CD4-positive, alpha-beta T cell treated with Interleukin-17A for 1 hour (primary cell): ENCODE measurements at places on chromosomes 1 and 21.

DNA sequence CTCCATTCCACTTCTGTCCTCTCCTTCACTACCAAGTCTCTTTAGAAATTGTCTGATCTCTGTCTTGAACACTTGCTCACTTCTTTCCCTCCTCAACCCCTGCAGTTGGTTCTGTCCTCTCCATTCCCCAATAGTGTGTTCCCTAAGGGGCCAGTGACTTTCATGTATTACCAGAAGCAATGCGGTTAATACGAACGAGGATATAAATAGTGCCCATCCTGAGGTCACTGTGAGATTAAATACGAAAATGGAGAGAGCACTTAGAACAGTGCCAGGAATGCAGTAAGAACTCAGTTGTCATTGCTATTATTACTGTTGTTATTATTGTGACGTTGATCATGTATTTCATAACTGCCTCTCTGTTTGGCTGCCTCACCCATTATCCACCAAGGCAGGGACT lies 53.0 kb upstream of the ARTN start:
- DNase-seq: no peak

- no peak for DNase-seq
Observed at GRCh38 chr1:209349363-209350308, 233.9 kb upstream of the CAMK1G start.

DNA sequence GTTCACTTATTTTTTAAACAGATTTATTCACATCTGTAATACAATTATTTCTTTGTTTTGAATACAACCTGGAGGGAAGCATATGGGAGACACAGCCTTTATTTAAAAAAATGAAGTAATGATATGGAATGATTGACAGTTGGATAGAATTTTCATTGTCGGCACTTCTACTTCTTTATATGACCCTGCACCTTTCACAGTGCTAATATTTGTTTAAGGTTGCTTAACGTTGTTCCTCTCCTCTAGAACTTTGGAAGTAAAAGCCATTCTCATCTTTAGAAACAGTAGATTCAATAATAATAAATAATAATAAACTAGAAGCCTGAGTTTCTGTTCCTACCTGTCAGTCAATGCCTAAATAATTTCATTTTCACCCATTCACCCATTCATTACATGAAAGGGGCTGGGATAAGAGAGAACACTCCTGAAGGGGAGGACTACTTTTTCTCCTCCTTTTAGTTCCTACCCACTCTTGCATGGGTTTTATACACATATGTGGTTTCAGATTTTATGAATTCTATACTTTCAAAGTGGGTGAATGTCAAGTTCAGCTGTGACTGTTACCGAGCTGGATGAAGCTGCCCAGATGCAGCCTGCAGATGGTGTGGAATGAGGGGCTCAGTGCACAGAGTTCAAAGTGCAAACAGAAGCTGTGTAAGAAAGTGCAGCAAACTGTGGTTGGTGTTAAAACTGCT lies 9.4 kb downstream of the RUNX1 start:
- no peak for DNase-seq

GRCh38 chr1:225483818-225484656 lies 56.2 kb upstream of the LBR start:
- DNase-seq: no peak

DNA sequence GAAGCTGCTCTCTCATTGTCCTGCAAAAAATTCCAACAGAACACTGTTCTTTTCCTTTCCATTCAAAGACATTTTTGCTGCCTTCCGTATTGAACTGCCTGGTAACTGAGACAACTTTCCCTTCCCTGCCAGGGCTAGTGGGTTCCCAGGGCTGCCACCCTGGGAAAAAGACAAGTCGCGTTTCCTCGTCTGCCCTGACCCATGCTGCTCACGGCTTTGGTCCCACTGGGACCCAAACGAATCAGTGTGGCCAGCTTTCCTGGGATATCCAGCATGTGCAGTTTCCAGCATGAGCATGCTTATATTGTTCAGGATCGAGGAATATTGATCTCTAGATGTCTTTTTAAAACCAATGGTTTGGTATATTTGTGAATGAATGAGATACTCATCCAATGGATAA lies 18.2 kb downstream of the SOX13 start:
- DNase-seq: no peak

DNA sequence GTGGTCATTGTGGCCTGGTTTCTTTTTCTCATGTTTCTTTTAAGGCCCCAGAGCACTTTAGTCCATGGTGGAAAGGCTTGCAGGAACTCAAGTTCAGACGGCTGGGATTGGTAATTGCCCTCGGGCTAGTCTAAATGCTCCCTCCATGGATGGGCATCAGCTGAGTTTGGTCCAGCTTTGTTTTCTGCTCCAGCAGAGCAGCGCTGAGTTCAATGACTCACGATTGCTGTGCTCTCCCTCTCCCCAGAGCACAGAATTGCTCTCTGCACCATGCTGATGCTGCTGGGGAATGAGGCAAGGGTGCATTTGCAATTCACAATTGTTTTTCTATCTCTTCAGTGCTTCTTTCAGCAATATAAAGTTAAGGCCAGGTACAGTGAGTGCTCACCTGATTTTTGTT lies 1.8 kb upstream of the OR2T6 start:
- DNase-seq: no peak

- DNase-seq: peak; percentile 44
Observed at GRCh38 chr1:228735871-228736586, 750 bp downstream of the RHOU start.

DNA sequence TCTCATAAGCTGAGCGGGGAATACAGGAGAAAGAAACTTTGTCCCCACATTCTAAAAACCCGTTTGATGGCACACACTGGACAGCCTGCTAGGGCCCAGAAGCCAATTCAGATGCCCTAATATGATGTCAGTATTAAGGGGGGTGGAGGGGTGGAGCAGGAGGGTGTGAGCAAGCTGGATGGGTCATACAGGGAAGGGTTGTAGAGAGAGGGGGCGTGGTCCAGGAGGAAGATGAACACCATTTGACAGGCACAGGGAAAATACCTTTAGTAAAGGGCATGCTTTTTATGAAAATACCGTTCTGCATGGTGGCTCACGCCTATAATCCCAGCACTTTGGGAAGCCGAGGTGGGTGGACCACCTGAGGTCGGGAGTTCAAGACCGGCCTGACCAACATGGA lies 6.0 kb downstream of the TARS2 start:
- DNase-seq: no peak

DNA sequence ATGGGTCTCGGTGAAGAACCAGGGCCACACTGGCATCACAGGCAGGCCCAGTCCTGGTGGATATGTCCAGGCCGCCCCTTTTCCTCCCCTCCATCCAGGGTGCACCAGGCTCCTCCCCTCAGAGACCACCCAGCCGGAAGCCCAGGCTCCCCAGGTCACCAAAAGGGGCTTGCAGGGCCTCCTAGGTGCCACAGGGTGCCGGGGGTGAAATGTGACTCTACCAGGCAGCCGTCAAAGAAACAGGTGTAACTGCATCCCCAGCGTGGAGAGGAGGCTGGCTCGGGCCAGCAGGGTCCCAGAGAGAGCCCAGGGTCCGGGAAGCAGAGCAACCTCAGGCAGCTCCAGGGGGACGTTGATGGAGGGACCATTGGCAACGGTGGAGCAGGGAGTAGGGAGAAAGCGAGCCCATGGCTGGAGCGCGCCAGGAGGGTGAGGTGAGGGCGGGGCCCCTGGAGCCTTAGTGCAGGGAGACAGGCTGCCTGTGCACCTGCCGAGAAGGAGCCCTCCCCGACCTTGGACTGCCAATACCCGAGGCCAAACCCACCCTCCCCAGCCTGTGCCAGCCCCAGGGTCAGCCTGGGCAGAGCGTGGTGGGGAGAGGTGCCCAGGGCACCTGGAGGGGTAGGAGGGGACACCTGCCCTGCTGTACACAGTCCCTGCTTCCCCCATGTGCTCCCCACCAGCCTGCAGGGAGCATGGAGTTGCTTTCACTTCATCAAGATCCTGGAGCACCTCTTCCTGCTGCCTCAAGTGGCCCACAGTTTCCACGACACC lies 48.3 kb upstream of the POFUT2 start:
- DNase-seq: no peak

- DNase-seq: no peak
Observed at GRCh38 chr1:13623021-13623637, 39.5 kb downstream of the PDPN start.

- DNase-seq: peak; percentile 32
Observed at GRCh38 chr1:16727190-16728111, 12.9 kb upstream of the RNU1-4 start.

- peak; percentile 74 for DNase-seq
Observed at GRCh38 chr1:205774198-205775014, 876 bp downstream of the RAB29 start.

DNA sequence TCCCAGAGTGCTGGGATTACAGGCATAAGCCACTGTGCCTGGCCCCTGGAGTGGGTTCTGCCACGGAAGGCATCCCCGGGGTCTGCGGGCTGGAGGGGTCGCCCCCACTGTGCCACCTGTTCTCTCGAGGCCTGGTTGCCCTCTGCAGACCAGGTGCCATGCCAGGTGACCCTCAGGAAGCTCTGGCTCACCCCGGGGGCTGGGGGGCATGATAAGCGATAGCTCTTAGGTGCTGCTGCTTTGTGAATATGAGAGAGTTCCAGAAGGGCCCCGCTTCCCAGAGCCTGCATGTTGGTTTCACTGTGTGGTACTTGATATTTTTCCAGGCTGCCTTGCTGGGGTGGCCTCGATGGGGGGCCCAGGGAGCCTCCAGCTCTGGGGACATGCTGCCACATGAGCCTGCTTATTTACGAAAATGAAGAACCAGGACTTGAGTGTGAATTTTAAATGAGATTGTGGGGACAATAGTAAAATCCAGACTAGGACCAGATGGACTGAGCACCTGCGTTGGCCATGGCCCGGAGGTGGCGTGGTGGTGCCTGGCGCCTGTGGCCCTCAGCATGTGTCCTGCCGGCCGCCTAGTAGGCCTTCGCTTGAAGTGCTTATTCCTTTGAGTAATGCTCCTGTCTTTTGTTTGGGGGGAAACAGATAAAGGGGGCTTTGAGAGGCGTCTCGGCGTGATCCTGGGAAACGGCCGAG lies 7.3 kb downstream of the SKI start:
- DNase-seq: no peak

GRCh38 chr1:205530116-205530515 lies 25.6 kb downstream of the CDK18 start:
- no peak for DNase-seq

DNA sequence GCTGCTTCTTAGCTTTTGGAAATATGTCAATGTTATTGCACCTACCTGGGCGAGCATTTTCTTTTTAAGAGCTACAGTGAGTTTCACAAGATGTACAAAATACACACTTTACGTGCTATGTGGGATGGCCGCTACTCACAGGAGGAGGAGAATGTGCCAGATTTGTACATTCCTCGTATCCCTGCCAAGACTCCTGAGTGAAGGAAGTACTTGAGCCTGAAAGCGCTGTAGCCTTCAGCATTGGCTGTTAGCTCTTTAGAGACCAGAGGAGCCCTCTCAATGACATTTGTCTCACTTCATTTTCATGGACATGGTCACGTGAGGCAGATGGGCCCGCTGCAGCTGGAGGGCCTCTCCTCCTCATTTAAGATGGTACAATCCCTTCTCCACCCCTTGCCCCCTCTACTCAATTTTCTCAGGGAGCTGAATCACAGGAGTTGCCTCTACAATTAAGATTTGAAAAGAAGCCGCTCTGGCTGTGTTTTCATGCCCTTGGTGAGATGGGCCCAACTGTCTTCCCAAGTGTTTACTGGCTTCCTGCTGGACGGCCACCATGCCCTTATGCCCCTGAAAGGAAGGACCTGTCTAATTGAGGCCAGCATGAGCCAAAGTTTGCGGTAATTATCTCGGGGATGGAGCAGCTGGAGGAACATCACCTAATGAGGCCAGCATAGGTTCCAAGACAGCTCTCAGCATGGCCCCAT lies 442.6 kb downstream of the PRDM2 start:
- no peak for DNase-seq

- no peak for DNase-seq
Observed at GRCh38 chr21:37704751-37705150, 211.5 kb downstream of the KCNJ6 start.

- DNase-seq: no peak
Observed at GRCh38 chr1:232413674-232414073, 216.3 kb downstream of the SIPA1L2 start.

- no peak for DNase-seq
Observed at GRCh38 chr1:34726861-34727260, 28.0 kb upstream of the GJB5 start.

GRCh38 chr1:14222086-14222485 lies 376.4 kb upstream of the KAZN start:
- no peak for DNase-seq

DNA sequence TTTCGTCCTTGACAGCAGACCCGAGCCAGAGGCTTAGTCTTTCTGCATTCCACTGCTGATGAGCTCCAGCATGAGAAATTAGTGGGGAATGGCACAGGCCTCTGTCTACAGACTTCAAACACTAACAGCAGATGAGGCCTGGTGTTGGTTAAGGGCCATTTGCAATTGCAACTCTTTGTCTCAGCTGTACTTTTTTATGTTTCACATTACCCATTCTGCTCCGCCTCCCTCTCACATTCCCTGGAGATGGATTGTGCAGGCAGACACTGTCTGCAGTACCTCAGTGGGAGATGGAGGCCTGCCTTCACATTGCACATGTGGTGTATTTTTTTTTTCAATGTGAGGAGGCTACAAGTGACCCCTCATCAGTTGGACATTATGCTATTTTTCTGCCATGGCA lies 370.2 kb downstream of the DUSP10 start:
- DNase-seq: no peak

- DNase-seq: peak; percentile 67
Observed at GRCh38 chr1:236395230-236395946, 1.3 kb downstream of the EDARADD start.

GRCh38 chr1:201041011-201041410 lies 17.5 kb upstream of the KIF21B start:
- no peak for DNase-seq
